Caco-2 (cell line): ENCODE measurements at places on chromosomes 1 and 21. TPM values are rescaled to one million over a fixed set of nuclear protein-coding genes. Genes with fewer than 3 reads are reported as not detected.

SH2D2A gene
- total RNA-seq, result 5.5 and 6.5 TPM in 2 replicates

SPRR5 gene
- not detected in 2 replicates for total RNA-seq

CHRM3 gene
- 6.8 and 8.6 TPM in 2 replicates for total RNA-seq

S100A4 gene
- 53.6 and 54.4 TPM in 2 replicates for total RNA-seq

PCBP3 gene
- 0.75 TPM in 1 of 2 replicates, not detected in the other for total RNA-seq

KCNA2 gene
- 0.11 TPM in 1 of 2 replicates, not detected in the other for total RNA-seq

C4BPA gene
- 10.6 and 12.7 TPM in 2 replicates for total RNA-seq

PDE9A gene
- total RNA-seq, result 9.7 and 10.5 TPM in 2 replicates

TFAP2E gene
- total RNA-seq, result 3.4 and 3.5 TPM in 2 replicates

DNA sequence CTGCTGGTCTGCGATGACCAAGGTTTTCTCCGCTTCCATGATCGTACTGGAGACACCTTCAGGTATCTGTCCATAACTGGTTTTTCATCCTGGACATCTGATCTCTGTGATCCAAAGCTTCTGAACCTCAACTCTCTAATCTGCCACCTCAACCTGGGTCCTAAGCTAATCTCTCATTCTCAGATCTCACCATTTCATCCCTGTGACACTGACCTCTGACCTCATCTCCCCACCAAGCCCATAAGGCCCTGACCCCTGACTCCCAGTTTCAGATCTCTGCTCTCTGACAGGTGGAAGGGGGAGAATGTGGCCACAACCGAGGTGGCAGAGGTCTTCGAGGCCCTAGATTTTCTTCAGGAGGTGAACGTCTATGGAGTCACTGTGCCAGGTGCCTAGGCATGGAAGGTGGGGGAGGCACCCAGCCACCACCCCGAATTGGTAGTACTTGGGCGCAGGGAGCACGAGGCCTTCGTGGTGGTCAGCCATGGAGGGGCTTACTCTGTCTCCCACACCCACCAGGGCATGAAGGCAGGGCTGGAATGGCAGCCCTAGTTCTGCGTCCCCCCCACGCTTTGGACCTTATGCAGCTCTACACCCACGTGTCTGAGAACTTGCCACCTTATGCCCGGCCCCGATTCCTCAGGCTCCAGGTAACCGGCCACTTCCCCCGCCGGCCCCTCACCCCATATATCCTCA lies 3.8 kb downstream of the SLC27A3 start:
- no peak for DNase-seq
- no peak overlapping the region for H3K4me3 ChIP-seq
- H3K36me3 ChIP-seq, result no peaks in the 10 kb centered on the region
- no peaks in the 10 kb centered on the region for H3K27me3 ChIP-seq

GRCh38 chr1:54949053-54949452 lies 31.4 kb upstream of the TMEM61 start:
- no peaks in the 10 kb centered on the region for H3K36me3 ChIP-seq
- H3K4me3 ChIP-seq, result no peak overlapping the region
- no peaks in the 10 kb centered on the region; the same call in 1 of the 2 replicates for H3K4me1 ChIP-seq
- no peaks in the 10 kb centered on the region for H3K27me3 ChIP-seq
- no peak overlapping the region for H3K27ac ChIP-seq
- no peak for DNase-seq

- no peak overlapping the region for H3K4me3 ChIP-seq
- no peak overlapping the region for H3K27ac ChIP-seq
- H3K4me1 ChIP-seq, result no peaks in the 10 kb centered on the region
- H3K36me3 ChIP-seq, result no peaks in the 10 kb centered on the region
- DNase-seq, result no peak
These were observed 66.3 kb downstream of the RABGAP1L start for GRCh38 chr1:174225499-174226204.

- DNase-seq, result no peak
- H3K27me3 ChIP-seq, result no peaks in the 10 kb centered on the region
- H3K4me3 ChIP-seq, result no peak overlapping the region
- no peak overlapping the region for H3K27ac ChIP-seq
These were observed 12.2 kb downstream of the DSTYK start for GRCh38 chr1:205199090-205199930.

DNA sequence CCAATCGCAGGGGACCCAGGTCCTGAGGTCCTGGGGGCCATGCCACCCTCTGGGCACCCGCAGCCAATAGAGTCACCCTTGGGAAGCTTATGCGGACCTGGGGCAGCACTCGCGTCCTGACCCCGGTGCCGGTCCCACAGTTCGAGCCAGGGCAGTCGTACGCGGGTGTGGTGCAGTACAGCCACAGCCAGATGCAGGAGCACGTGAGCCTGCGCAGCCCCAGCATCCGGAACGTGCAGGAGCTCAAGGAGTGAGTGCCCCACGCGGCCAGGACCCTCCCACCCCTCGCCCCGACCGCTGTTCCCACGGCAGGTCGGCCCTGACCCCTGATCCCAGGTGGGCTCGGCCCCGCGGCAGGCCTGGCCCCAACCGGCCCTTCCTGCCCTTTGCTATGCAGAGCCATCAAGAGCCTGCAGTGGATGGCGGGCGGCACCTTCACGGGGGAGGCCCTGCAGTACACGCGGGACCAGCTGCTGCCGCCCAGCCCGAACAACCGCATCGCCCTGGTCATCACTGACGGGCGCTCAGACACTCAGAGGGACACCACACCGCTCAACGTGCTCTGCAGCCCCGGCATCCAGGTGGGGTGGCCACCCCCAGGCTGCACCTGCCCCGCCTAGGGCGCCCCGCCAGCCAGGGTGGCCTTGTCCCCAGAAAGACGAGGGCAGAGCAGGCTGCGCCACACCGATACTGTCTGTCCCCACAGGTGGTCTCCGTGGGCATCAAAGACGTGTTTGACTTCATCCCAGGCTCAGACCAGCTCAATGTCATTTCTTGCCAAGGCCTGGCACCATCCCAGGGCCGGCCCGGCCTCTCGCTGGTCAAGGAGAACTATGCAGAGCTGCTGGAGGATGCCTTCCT lies 20.5 kb downstream of the COL6A1 start:
- no peaks in the 10 kb centered on the region for H3K4me1 ChIP-seq
- no peak overlapping the region for H3K4me3 ChIP-seq
- no peaks in the 10 kb centered on the region for H3K27me3 ChIP-seq
- no peak for DNase-seq
- H3K27ac ChIP-seq, result no peak overlapping the region
- H3K36me3 ChIP-seq, result no peaks in the 10 kb centered on the region

GRCh38 chr1:27005648-27006496 lies 6.8 kb downstream of the TENT5B start:
- peaks cover 2% of the 10 kb centered on the region; the same call in 1 of the 2 replicates for H3K36me3 ChIP-seq
- no peak overlapping the region for H3K27ac ChIP-seq
- no peaks in the 10 kb centered on the region for H3K27me3 ChIP-seq

- H3K4me1 ChIP-seq, result no peaks in the 10 kb centered on the region
- no peak overlapping the region for H3K27ac ChIP-seq
- H3K36me3 ChIP-seq, result no peaks in the 10 kb centered on the region
These were observed 85.2 kb downstream of the SDCCAG8 start for GRCh38 chr1:243341074-243341473.

DNA sequence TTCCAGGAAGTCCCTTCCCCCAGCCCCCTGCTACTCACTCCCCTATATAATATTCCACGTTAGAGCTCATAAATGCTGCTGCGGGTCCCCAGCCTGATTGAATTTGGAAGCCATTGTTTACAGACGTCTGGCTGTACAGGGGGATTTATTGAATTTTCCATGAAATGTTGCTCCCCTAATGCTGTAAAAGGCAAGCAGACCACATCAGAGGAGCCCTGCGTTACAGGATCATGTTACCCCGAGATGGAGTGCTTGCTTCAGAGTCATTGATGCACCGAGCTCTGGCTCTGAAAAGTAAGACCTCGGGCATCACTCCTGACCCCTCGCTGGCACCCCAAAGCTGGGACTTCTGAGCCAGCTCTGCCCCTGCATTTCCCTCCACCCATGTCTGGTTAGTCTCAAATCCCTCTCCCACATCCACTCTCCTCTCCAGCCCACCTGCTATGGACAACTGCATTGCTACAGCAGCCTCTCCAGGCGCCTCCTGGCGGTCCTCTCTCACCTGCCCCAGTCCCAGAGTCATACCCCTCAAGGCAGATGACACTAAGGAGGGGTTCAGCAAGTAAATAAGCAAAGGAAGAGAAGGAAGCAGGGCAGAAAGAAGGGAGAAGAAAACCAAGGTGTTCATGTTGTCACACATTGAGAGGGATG lies 127.8 kb downstream of the TMEM53 start:
- no peak for DNase-seq
- H3K27me3 ChIP-seq, result no peaks in the 10 kb centered on the region
- H3K4me1 ChIP-seq, result no peaks in the 10 kb centered on the region

DNA sequence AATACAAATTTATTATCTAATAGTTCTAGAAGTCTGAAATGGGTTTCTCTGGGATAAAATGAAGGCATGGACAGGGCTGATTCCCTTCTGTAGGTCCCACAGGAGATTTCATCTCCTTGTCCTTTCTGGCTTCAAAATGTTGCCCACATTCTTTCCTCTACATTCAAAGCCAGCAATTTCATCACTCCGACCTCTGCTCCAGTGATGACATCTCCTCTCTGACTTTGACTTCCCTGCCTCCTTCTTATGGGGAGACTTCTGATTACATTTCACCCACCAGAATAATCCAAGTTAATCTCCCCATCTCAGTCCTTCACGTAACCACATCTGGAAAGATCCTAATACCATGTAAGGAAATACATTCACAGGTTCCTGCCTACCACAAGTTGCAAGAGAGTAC lies 358.0 kb upstream of the C1orf87 start:
- H3K36me3 ChIP-seq, result no peaks in the 10 kb centered on the region
- H3K4me3 ChIP-seq, result no peak overlapping the region
- H3K4me1 ChIP-seq, result no peaks in the 10 kb centered on the region

- H3K4me1 ChIP-seq, result no peaks in the 10 kb centered on the region
- H3K27ac ChIP-seq, result no peak overlapping the region
- DNase-seq, result no peak
- no peaks in the 10 kb centered on the region for H3K36me3 ChIP-seq
These were observed 9.7 kb upstream of the LRRC53 start for GRCh38 chr1:74522148-74522547.

DNA sequence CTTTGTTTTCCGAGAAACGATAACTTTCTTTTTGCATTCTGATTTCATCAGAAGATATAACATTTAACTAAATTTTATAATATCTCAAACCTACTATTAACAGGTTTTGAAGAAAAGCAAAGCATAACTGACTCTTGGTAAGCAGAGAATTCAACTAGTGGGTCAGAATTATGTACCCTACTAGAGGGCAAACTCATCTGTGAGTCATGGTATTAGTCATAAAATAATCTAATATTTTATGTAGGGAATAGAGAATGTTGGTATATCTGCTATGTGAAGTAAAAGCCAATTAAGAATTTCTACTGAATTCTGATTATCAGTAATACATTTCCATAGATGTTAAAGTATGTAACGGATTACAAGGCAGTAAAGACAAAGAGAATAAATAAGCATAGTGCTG lies 56.8 kb downstream of the USP1 start:
- H3K4me1 ChIP-seq, result no peaks in the 10 kb centered on the region
- no peak for DNase-seq
- no peak overlapping the region for H3K27ac ChIP-seq
- H3K27me3 ChIP-seq, result no peaks in the 10 kb centered on the region
- H3K4me3 ChIP-seq, result no peak overlapping the region

- H3K27ac ChIP-seq, result no peak overlapping the region
- H3K4me3 ChIP-seq, result no peak overlapping the region
- no peaks in the 10 kb centered on the region for H3K27me3 ChIP-seq
- DNase-seq, result no peak
- H3K36me3 ChIP-seq, result no peaks in the 10 kb centered on the region
These were observed 367.1 kb downstream of the PBX1 start for GRCh38 chr1:164926107-164926506.

DNA sequence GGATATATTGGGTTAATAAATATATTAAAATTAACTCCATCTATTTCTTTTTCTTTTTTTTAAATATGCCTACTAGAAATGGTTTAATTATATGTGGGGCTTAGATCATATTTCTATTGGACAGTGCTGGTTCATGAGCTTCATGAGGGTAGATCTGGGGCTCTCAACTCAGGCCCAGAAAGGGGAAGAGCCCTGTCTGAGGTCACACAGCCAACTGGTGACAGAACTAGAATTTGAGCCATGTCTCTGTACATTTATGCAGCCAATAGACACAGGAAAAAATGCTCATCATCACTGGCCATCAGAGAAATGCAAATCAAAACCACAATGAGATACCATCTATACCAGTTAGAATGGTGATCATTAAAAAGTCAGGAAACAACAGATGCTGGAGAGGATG lies 5.1 kb upstream of the EPHB2 start:
- no peaks in the 10 kb centered on the region for H3K36me3 ChIP-seq
- no peak for DNase-seq
- peaks cover 34% of the 10 kb centered on the region for H3K4me1 ChIP-seq
- no peak overlapping the region for H3K4me3 ChIP-seq
- H3K27ac ChIP-seq, result no peak overlapping the region

DNA sequence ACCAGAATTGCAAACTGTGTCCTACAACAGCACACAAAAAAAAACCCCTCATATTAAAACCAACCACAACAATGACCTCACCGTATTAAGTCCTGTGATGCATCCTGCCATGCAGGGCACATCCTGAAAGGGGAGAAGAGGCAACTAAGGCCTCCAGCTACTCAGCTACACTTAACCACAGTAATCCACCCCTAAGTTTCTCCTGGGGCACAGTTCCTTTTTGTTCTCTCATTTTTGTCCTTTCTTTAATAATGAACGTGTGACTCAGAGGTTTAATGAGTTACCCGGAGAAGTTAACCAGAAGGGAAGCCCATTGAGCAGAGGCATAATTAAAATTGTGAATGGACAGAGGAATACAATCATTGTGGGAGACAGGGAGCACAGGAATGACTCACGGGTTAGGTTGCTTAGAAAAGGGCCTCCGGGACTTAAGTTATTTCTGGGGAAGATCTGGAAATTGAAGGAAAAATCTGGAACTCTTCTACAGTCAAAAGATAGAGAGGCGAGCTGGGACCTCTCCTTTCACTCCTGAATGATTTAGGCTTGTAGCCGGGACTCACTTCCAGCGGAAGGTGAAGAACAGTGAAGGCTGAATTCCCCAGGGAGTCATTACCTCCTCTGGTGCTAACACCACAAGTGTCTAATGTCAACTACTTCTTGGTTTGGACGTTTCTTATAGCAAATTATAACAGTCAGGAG lies 36.9 kb upstream of the HIVEP3 start:
- no peak for DNase-seq
- no peak overlapping the region for H3K27ac ChIP-seq
- H3K4me1 ChIP-seq, result no peaks in the 10 kb centered on the region
- H3K36me3 ChIP-seq, result no peaks in the 10 kb centered on the region
- no peak overlapping the region for H3K4me3 ChIP-seq

DNA sequence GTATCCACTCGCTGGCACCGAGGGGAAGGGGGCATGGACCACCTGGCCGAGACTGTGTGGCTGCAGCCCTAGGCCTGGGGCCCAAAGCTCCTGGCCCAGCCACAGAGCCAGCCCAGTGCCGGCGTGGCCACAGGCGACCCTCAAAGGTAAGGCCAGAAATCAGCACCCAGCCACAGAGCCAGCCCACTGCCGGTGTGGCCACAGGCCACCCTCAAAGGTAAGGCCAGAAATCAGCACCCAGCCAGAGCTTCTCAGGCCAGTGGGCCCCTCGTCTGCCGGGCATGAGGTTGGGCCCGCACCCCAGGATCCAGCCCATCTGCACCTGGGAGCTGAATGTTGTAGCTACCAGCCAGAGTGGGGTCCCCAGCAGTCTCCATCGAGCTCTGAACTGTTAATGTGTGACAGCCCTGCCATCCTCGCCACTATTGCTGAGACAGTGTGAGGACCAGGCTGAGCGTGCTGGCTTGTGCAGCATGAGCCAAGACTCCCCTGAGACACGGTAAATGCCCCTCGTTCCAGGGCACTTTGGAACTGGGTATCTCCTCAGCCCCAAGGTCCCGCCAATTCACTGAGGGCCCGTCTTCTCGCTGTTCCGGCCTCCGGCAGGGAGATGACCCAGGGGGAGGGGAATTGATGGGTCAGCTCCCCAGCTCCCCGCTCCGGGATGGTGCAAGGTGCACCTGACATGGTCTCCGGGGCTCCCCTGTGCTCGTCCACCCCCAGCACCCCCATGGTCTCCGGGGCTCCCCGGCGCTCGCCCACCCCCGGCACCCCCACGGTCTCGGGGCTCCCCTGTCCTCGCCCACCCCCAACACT lies 4.7 kb upstream of the FTCD start:
- H3K27me3 ChIP-seq, result no peaks in the 10 kb centered on the region
- no peak overlapping the region for H3K27ac ChIP-seq
